ENCODE measurements at places on chromosomes 2 and 18.

- DNase-seq = no peak
These were observed 240.3 kb downstream of the HDAC4 start for GRCh38 chr2:239160226-239161143.

- DNase-seq = no peak
These were observed 80.1 kb downstream of the CYBRD1 start for GRCh38 chr2:171602352-171602751.

DNA sequence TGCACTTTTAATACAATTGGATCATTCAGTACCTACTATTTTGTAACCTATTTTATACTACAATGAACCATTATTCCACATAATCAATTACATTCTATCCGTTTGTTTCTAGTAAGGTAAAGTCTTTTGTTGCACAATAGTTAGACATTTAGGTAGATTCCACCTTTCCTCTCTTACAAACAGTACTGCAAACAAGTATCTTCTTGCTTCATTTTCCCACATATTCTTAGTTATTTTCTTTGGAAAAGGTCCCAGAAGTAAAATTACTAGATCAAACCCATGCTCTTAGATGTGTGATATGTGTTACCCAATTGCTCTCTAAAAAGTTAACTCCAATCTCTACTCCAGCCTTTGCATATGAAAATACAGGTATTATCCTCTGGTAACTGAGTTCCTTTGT lies 49.6 kb downstream of the SPIRE1 start:
- DNase-seq = no peak

- DNase-seq = peak; percentile 3
These were observed 116.4 kb downstream of the LYPD6 start for GRCh38 chr2:149446748-149447147.

DNA sequence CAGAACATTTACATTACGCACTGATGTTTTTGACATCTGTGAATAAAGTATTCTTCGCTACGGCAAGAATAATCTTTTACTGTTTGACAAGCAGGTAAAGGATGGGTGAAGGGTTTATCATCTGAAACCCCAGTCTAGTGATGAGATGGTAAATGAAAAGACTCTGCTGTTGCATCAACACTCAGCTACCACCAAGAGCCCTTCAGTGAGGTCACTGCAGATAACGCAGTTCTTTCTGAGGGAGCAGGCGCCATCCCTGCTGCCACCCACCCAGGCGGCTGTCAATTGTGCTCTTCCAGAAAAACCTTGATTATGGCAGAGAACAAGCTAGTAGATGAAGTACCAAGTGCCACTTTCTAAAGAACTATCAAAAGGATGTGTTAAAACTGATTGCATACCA lies 58.7 kb downstream of the ABCG8 start:
- no peak for DNase-seq

GRCh38 chr18:37393945-37394609 lies 171.5 kb downstream of the CELF4 start:
- peak; percentile 78 for DNase-seq

DNA sequence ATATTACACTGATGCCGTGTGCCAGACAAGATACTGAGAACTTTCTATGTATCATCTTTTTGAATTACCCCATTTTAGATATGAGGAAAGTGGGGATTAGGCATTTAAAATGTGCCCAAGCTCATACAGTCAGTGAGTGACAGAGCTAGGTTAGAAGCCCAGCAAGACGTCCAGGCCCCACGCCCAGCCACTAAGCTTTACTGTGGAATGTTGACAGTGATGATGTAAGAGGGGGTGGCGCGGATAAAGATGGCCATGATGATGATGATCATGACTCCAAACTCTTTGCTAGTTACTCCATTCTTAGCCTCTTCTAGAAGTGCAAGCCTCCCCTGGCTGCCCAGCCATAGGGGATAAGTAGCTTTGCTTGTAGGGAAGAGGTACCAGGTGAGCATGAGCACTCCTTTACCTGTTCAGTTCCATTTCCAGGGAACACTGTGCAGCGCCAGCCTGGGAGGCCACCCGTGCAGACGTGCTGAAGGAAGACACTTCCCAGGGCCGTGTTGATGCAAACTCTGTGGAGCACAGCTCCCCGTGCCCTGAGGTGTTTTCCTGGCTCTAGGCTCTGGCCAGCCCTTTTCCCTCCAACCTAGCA lies 65.5 kb downstream of the BCL2L11 start:
- DNase-seq = no peak

- DNase-seq = no peak
These were observed 53.6 kb downstream of the GALNT1 start for GRCh38 chr18:35635170-35635569.
